ENCODE measurements at places on chromosomes 7 and 10.

DNA sequence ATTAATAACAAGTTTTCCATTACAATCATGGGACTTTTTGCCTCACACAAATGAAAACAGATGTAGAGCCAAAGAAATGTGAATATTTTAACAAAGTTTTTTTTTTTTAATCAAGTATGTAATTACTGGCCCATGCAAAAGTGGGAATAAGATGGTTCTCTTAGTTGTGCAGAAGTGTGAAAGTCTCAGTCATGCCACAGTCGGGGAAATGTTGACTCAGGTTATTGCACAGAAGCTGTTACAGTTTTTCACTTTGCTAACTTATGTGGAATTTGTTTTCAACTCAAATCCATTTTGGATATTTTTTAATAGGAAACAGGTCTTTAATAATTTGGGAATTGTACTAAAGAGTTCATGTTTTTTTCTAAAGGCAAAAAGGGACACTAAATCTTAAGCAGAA is 44.0 kb upstream of the CAV2 start:
- DNase-seq: no peak

DNA sequence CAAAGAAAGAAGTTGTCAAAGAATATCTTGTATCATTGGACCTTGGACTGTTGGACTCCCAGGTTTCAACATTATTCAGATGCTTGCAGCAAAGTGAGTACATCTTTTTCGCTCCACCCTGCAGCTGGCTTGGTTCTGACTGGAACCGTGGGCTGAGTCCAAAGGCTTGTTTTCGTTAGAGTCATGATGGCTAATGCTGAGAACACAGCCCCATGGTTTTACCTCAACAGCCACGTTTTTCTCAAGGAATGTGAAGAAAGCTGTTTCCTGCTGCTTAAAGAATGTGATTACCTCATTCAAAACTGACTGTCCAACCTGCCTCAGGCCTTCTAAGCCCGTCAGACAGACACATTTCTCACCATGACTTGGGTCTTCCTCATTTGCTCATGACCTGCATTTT is 69.5 kb downstream of the STEAP1B start:
- DNase-seq: no peak

DNA sequence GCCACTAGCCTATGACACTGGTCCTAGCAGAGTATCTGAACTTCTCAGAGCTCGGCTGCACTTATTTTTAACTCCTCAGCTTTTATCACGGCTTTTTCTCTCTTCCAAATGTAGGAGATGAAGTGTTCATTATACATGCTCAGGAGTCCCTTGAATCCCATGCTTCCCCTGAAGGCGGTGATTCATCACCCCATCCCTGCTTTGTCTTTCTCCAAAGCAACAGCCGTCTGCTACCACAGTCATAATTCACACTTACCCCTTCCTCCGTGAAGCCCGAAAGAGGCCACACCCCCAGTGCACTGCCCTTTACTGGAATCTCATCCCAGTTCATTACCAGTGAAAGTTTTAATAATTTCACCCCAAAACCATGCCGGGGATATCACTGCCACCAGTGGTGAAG is 301.5 kb upstream of the SHH start:
- no peak for DNase-seq

DNA sequence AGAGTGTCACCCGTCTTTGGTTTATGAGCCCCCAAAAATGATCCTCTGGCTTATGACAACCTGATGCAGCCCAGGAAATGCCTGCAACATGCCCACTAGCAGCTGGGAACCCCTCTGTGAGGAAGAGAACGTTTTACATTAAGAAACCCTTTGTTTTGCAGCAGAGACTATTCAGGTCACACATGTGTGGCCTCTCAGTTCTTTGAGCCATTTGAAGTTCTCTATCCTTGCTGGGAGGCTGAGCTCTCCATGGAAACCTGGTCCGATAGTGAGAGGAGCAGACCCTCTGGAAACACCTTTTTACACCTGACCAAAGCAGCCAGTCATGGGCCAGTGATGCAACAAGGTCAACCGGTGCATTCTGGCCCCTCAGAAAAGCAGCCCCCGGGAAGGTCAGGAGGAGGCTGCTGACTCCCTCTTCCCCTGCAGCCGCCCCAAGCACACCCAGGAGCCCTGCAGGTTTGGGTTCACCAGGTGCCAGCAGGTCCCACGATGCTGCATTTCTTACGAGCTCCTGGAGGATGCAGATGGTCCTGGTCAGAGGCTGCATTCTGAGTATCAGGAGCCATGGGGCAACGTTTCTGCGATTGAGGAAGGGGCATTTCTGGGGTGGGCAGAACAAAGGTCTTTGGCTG is 134.3 kb downstream of the ZMYND11 start:
- DNase-seq: no peak

- no peak for DNase-seq
These were observed 16.0 kb upstream of the ITGA8 start for GRCh38 chr10:15735763-15736162.

DNA sequence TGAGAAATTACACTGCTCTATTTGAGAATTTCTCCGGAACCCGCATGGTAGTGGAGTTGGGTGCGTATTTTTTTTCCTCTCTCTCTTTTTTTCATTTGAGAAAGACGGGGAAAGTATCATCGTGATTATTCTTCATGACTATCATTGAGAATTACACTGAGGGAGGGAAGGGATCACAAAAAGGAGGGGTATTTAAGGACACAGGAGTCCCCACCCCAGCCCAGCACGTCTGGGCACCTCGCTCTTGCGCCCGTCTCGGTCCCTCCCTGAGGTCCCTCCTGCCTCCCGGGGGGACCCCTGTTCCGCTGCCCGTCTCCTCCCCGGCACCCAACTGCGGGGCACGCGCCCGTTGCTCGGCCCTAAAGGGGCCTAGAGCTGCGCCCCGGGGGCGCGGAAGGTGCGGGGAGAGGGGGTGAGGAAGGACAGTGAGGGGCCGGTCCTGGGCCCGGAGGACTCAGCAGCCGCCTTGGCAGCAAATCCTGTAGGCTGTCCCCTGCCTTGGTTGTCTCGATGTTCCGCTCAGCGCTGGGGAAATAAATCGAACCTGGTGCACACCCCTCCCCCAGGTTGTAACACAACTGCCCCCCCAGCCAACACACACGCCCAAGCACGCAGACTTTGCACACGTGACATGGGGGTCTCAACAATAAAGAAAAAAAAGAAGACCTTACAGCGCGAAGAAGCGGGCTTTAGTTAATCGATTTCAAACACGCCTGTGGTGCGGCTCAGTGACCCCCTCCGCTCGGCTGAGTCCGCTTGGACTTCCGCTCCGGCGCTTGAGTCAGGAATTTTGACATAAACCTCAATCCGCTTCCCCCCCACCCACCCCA is 18.6 kb upstream of the GATA3 start:
- no peak for DNase-seq

DNA sequence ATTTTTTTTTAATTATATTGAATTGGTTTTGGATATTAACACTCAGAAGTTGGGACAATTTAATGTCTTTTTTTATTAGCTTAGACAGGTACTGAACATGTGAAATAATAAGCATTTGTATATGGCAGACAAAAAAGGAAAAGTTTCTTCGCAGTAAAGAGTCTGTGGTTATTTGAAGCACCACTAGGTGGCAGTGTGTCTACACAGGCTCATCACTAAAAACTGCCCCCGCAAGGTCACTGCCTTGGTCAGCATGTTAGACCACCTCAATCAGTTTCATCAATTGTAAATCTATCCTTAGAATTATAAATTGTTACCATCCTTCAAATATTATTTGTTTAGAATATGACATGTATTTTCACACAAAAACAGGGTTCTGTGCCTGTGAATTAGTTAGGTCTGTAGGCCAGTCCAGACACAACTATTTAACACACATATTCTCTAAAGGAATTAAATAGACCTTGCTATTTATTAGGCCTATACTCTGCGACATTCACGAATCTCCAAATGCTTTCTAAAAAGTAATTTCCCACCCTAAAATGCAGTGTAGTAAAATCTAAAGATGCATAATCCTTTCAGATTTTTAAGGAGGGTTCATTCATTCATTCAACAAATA is 17.0 kb downstream of the PNLIPRP3 start:
- no peak for DNase-seq

- no peak for DNase-seq
These were observed 141.6 kb downstream of the FANK1 start for GRCh38 chr10:126037946-126038345.

GRCh38 chr10:131683941-131684340 is 216.9 kb upstream of the PPP2R2D start:
- DNase-seq: no peak

DNA sequence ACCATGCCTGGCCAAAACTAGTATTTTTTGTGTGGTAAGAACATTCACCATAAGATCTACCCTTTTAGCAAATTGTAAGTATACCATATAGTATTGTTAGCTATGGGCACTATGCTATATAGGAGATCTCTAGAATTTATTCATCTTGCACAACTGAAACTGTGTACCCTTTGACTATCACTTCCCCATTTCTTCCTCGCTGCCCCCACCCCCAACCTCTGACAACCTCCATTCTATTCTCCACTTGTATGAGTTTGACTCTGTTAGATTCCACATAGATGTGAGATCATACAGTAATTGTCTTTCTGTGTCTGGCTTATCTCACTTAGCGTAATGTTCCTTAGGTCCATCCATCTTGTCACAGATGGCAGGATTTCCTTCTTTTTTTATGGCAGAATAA is 3.6 kb downstream of the CASP7 start:
- DNase-seq: no peak

DNA sequence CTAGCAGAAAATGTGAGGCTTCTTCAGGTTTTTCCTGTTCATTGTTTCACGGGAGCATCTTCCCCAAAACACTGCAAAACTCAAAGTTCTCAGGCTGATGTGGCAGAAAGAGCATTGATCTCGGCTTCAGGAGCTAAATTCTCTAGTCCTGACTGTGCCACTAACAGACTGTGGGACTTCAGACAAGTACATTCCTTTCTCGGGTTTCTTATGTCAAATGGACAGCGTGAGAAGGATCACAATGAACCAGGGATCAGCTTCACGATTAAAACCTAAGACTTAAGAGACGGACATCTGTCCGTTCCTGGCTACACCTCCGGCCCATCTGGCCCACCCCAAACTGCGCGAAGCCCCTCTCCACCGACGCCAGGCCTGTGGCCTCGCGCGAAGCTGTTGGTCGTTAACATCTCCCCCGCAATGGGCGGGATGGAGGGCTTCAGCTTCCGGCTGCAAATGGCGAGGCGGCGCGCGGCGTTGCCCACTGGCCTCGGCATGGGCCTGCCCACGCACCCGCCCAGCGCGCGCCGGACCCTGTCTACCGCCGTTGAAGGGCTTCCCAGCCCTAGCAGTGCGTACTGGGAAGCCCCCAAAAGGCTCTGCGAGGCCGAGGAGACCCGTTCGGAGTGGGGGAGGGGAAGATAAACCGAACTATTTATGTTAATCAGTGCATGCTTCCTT is 549 bp upstream of the DDX50 start:
- no peak for DNase-seq

GRCh38 chr7:128937647-128938543 is at the start of gene IRF5:
IRF5 (plus strand) TSS chr7:128937927; CDS start chr7:128942082, 4,155 bp downstream.
- DNase-seq: no peak

- DNase-seq: no peak
These were observed 28.6 kb upstream of the AGR2 start for GRCh38 chr7:16833373-16833772.

- DNase-seq: no peak
These were observed 35.3 kb downstream of the DIP2C start for GRCh38 chr10:653991-654646.

GRCh38 chr10:14613588-14613920 is 161.1 kb downstream of the FAM107B start:
- DNase-seq: no peak

DNA sequence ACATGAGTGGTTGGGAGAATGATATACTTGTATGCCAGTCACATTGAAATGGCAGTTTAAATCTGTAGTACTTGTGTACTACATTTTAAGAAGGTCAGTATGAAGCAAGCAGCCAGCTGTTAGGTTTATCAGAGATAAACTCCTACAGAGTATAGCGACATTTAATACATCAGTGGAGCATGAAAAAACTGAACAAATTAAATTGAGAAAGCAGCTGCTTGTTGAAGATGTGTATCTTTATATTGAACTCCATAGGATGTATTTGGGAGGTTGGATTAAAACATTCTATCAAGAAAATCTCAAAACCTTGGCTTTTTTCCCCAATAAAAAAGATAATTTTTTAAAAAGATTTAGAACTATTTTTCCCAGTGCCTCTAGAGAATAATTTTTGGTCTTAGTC is 47.8 kb downstream of the PHF14 start:
- DNase-seq: no peak

DNA sequence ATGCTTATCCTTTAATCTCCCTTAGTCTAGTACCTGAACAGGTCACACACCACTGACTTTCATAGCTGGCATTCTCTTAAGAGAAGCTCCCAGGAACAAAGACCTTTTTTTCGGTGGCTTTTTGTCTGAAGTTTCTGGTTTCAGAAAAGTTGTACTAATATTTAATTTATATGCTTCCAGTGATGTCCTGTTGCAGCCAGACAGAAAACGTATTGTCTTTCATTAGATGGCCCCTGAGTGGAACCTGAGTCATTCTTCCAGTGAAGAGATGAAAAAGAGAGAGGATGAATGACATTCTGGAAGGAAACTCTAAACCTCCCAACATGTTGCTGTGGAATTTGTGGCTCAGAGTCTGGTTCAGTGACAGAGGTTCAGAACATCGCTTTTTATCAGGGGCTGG is 274.8 kb upstream of the TAC1 start:
- DNase-seq: no peak

GRCh38 chr7:76047305-76047810 is 442 bp downstream of the STYXL1 start:
- DNase-seq: no peak

GRCh38 chr7:30877015-30877769 is 34.5 kb upstream of the AQP1 start:
- DNase-seq: no peak

- DNase-seq: no peak
These were observed 233.9 kb upstream of the FOXP2 start for GRCh38 chr7:114180556-114181266.

DNA sequence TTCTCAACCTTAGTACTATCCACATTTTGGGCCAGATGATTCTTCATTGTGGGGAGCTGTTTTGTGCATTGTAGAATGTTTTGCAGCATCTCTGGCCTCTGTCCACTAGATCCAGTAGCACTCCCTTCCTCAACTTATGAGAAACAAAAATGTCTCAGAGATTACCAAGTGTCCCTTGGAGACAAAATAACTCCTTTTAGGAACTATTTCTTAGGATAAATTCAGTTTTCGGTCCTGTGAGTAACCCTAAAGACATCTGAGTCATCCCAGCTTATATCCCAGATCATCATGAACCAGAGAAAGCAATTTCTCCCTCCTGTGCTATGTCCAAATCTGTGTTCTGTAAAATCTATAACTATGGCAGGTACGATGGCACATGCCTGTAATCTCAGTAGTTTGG is 266.6 kb upstream of the PHYHIPL start:
- DNase-seq: no peak

All from stimulated activated CD8-positive, alpha-beta memory T cell treated with anti-CD3 and anti-CD28 coated beads, Interleukin-4, amount 100 ng/mL, for 1 hour (primary cell).